Activated T-helper 1 cell treated with anti-CD3 and anti-CD28 coated beads, Interleukin-12 subunit alpha, Interleukin-12 subunit beta, Interleukin-2, Interleukin-4 antibody, amounts not matched to agents 30 ng/mL and 10 ng/mL and 1 ng/mL, durations not matched to agents 14 hours and 24 hours and 36 hours (primary cell): ENCODE measurements at places on chromosomes 2 and 18. TPM values are rescaled to one million over a fixed set of nuclear protein-coding genes. Genes with fewer than 3 reads are reported as not detected.
A peak's percentile ranks its signal among the peaks of the same experiment; 100 is the strongest.

- DNase-seq: no peak
Measured at GRCh38 chr2:225064928-225065327, 22.7 kb upstream of the DOCK10 start.

- no peak for DNase-seq
Measured at GRCh38 chr18:74141667-74142066, 6.0 kb downstream of the FBXO15 start.

- no peak for DNase-seq
Measured at GRCh38 chr2:172097557-172098131, 5.1 kb downstream of the DLX2 start.

DNA sequence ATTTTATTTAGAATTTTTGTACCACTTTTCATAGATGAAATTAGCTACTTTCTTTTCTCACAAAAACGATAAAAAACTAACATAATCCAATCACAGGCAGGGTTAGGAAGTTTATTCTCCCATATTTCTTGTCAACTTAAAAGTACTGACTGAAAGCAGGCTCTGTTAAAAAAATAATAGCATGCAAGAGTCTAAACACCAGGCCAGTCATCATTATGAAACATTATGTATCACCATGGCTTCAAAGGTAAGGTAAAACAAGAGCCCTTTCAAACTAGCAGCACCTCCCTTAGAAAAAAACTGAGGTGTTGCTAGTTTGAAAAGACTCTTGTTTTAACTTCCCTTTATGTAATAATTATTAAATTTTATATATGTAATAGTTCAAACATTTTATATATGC lies 848.0 kb downstream of the RNF144A start:
- no peak for DNase-seq

GRCh38 chr2:47190188-47190881 lies 35.2 kb upstream of the STPG4 start:
- no peak for DNase-seq

GRCh38 chr18:5729983-5730699 lies 165.2 kb downstream of the TMEM200C start:
- DNase-seq: no peak

DNA sequence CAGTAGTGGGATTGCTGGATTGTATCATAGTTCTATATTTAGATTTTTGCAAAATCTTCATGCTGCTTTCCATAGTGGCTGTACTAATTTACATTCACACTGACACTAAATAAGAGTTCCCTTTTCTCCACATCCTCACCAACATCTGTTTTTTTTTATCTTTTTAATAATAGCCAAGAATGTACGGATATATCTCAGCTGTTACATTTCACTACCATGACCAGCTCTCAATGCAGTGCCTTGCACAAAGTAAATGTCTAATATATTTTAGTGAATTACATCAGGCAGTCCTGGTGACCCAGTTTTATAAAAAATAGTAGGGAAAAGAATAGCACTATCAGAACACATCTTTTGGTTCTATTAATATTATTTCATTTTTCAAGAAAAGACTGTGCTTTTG lies 161.8 kb downstream of the LNPK start:
- DNase-seq: no peak

DNA sequence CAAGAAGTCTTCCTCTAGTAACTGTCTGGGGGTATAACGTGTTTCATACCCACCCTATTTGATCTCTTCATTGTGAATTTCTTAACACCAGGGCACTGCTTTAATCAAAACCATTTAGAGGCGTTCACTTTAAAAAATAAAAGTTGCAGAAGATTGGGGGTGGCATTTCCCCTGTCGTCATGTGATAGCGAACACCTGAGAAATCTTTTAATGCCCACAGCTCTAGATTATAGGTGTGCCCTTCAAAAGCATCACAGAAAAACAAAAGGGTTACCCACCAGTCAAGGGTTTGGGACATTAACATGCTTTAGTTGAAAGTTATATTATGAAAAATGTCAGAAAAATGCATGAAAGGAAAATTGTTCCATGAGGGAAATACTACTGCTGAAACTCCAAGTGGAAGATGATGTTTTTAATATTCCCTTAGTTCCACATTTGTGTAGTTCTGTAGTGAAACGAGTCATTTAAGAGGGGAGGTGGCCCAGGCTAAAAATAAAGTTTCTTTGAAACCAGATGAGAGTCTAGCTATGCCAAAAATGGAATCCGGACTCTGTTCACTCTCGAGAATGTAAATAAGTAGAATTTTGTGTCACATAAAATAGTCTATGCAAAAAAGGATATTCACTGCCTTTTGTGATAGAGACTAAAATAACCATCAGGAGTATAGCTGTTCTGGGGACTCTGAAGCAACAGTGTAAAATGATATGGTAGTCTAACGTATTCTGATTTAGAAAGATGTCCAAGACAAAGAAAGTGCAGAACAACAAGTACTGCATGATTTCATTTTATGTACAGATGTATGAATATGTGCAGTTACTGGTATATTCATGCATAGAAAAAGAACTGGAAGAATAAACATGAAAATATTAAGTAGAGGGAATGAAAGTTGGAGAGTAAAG lies 95.3 kb downstream of the TMEM247 start:
- DNase-seq: no peak

- DNase-seq: no peak
Measured at GRCh38 chr18:52343138-52343537, 3.1 kb downstream of the DCC start.

DNA sequence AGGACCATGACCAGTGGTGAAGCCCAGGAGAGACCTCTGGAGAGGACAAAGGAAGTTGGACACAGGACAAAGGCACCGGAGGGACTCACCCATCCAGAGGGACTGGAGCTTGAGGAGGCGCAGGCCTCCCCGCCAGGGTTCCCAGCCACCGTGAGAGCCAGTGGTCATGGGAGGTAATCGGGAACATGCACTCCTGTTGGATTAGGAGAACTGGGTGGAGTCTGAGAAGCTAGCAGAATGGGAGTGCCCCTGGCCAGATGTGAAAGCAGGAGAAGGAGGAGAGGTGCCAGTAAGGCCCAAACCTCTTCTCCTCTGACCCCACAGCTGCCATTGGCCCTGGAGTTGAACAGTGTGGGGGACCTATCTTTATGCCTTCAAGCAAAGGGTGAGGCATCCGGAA lies 20.3 kb downstream of the POU3F3 start:
- DNase-seq: no peak

GRCh38 chr2:72015266-72015665 lies 132.4 kb downstream of the CYP26B1 start:
- DNase-seq: no peak

- no peak for DNase-seq
Measured at GRCh38 chr2:24050041-24050979, 769 bp downstream of the FKBP1B start.

- no peak for DNase-seq
Measured at GRCh38 chr2:42842466-42842865, 50.1 kb upstream of the HAAO start.

- no peak for DNase-seq
Measured at GRCh38 chr2:112604952-112605351, 20.5 kb downstream of the CHCHD5 start.

GRCh38 chr2:37767046-37767445 lies 95.6 kb upstream of the CDC42EP3 start:
- no peak for DNase-seq

- peak; percentile 54 for DNase-seq
Measured at GRCh38 chr2:96528006-96528699, 8.4 kb upstream of the ARID5A start.

GRCh38 chr2:60052601-60053000 lies 500.9 kb downstream of the BCL11A start:
- no peak for DNase-seq

GRCh38 chr2:28341208-28341891 lies 51.3 kb upstream of the FOSL2 start:
- no peak for DNase-seq

DNA sequence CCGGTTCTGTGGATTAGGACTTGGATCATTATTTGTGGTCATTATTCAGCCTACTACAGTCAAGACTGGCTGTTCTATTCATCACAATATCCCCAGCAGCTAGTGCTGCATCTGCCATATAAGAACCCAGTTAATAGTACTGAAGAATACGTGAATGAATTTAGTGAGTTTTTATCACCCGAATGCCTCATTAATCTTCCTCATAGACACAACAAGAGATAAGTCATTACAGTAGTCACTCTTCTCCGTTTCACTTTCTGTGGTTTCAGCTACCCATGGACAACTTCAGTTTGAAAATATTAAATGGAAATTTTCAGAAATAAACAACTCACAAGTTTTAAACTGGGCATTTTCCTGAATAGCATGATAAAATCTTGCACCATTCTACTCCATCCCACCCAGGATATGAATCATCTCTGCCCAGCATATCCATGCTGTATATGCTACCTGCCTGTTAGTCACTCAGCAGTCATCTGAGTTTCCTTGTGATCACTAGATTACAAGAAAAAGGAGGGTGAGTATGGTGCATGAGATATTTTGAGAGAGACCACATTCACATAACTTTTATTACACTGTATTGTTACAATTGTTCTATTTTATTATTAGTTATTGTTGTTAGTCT lies 363.7 kb upstream of the CHAC2 start:
- DNase-seq: no peak

- DNase-seq: no peak
Measured at GRCh38 chr2:120469426-120469825, 123.5 kb downstream of the INHBB start.

GRCh38 chr18:50143294-50143693 lies 51.7 kb downstream of the MYO5B start:
- DNase-seq: no peak

DNA sequence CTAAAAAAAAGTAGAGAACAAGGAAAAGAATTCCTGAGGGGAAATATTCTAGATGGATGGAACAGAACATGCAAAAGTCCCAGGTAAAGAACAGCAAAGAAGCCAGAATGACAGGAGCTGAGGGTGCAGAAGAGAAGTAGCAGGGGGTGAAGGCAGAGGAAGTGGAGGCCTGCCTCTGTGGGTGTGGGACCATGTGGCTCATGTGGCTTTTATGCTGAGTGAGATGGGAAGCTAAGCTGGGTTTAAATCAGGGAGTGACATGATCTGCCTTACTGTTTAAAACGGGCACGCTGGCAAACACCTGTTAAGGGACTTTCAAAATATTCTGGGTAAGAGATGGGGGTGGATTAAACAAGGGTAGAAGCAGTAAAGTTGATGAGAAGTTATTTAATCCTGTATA lies 40.0 kb downstream of the GKN2 start:
- DNase-seq: peak; percentile 37

DNA sequence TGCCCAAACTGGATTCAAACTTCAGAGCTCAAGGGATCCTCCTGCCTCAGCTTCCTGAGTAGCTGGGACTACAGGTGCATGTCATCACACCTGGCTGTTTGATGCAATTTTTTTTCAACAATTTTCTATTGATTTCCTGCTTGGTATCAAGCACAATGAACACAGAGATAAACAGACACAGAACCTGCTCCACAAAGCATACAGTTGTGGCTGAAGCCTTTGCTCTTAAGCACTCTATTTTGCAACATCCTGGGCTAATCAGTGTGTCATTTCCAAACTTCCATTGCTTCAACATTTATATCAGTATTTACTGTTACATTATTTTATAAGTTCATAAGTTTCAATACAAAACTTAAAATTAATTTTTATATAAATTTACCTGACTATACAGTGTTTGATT lies 79.4 kb downstream of the NEB start:
- DNase-seq: no peak

GRCh38 chr18:76621782-76622495 lies 126.9 kb upstream of the ZNF516 start:
- no peak for DNase-seq

DNA sequence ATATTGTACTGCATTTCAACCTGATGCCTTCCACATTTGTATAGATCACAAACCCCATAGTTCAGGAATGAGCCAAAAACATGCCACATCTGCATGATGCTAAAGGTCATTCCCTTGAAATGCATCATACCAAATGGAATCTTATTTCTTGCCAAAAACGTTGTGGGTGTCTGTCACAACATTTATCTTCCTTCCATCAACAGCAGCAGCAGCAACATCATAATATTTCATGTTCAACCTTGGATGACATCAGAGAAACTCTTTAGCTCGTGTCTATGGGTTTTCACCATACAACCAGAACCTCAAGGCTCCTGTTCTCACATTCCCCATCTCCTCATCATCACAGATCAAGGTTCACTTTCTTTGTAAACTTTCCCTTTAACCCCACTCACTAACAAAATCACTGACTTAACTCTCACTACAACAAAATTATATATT lies 221.3 kb upstream of the CTAGE1 start:
- no peak for DNase-seq

DNA sequence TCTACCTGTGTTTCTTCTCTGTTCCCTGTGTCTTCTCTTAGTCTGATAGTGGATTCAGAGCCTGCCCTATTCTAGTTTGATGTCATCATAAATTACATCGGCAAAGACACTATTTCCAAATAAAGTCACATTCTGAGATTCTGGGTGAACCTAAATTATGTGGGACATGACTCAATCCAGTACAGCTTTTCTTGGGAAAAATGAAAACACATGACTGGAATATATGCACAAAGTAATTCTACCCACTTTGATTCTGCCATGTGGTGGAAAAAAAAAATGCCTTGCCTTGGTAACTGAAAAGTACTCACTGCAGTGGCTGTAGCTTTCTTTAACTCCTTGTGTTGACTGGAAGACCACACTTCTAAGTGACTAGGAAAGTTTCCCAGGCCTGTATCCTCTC lies 73.7 kb downstream of the LRATD1 start:
- no peak for DNase-seq

- no peak for DNase-seq
Measured at GRCh38 chr2:158116936-158117335, 15.3 kb downstream of the UPP2 start.

GRCh38 chr2:196384729-196385128 lies 213.4 kb upstream of the STK17B start:
- no peak for DNase-seq

GRCh38 chr2:53473236-53473635 lies 294.4 kb upstream of the CHAC2 start:
- DNase-seq: no peak

- DNase-seq: no peak
Measured at GRCh38 chr18:26746826-26747475, 118.6 kb downstream of the AQP4 start.

GRCh38 chr2:47056374-47056773 lies 98.7 kb downstream of the STPG4 start:
- DNase-seq: no peak

The CFAP53 gene
- 0.31 and 0.34 TPM in 2 replicates for total RNA-seq

The ALK gene
- not detected in 2 replicates for total RNA-seq

The UGT1A3 gene
- not detected in 2 replicates for total RNA-seq

The TDRD15 gene
- total RNA-seq: not detected in 2 replicates

The TP53I3 gene
- 0.70 and 0.96 TPM in 2 replicates for total RNA-seq

The ARHGAP28 gene
- total RNA-seq: not detected in 2 replicates

The RFX8 gene
- total RNA-seq: 0.78 and 1.2 TPM in 2 replicates

The ACMSD gene
- total RNA-seq: not detected in 2 replicates

The BOLL gene
- 0.51 TPM in 1 of 2 replicates, not detected in the other for total RNA-seq

The UGT1A5 gene
- not detected in 2 replicates for total RNA-seq

The DNER gene
- not detected in 2 replicates for total RNA-seq

The RNF144A gene
- total RNA-seq: 14.4 and 16.6 TPM in 2 replicates

The SPATS2L gene
- 35.1 and 38.0 TPM in 2 replicates for total RNA-seq

The FN1 gene
- 1.6 and 2.7 TPM in 2 replicates for total RNA-seq

The CLHC1 gene
- total RNA-seq: 9.0 and 12.3 TPM in 2 replicates

The SIX2 gene
- not detected in 2 replicates for total RNA-seq

The CBLN2 gene
- not detected in 2 replicates for total RNA-seq

The DSG1 gene
- not detected in 2 replicates for total RNA-seq

The RFTN2 gene
- not detected in 2 replicates for total RNA-seq

The IL36RN gene
- not detected in 2 replicates for total RNA-seq

The ACTR3 gene
- total RNA-seq: 440 and 451 TPM in 2 replicates

The CYTIP gene
- 296 and 302 TPM in 2 replicates for total RNA-seq
